ENCODE measurements at places on chromosomes 12 and 14.

DNA sequence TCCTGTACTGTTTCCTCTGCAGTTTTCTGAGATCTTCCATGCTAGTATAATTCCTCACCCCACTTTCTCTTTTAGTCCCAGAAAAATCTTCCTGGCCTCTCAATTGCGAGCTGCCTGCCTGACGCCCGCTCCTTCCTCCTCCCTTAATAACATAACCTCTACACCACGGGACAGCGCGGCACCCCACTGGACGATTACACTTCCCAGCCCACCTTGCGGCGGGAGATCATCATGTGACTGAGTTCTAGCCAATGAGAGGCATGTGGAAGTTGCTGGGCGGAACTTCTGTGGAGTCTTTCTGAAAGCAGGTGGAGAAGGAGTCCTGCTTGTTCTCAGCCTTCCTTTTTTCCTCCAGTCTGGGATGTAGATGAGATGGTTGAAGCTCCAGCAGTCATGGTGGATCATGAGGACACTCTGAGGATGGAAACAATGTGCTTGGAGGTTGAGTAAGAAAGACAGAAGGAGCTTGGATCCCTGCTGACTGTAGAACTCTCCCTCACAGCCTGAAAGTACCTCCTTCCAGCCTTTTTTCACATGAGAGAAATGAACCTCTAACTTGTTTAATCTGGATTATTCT, 133.6 kb upstream of the VRK1 start:
- no peak for DNase-seq

- DNase-seq, result no peak
Observed at GRCh38 chr12:69897744-69898143, 72.7 kb downstream of the MYRFL start.

GRCh38 chr12:121532503-121533393, 48.1 kb downstream of the KDM2B start:
- DNase-seq, result no peak

- DNase-seq, result no peak
Observed at GRCh38 chr14:104774453-104775072, 21.0 kb downstream of the AKT1 start.

- DNase-seq, result no peak
Observed at GRCh38 chr14:24250354-24250753, 7.9 kb upstream of the TINF2 start.

DNA sequence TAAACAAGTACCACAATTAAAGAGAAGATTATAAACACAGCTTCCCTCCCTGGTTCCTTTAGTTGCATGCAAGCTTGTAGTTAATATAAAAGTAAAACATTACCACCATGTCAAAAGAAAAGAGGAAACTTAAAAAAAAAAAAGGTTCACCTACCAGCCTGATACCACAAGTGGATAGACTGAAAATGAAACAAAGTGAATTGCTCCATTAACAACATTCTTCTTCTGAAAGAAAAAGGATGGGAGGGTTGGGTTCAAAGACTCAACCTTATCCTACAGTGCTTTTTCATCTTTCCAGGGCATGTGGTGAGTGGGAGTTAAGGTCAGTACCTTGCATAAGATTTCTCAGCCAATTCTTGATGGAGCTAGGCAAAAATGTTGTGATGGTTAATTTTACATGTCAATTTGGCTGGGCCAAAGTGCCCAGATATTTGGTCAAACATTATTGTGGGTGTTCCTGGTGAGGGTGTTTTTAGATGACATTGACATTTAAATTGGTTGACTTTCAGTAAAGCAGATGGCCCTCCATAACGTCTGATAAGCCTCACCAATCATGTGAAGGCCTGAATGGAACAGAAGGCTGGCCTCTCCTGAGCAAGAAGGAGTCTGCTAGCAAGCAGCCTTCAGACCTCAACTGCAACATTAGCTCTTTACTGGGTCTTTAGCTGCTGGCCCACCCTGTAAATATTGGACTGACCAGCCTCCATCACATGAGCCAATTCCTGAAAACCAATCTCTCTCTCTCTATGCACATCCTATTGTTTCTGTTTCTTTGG, 28.8 kb downstream of the VCPKMT start:
- no peak for DNase-seq

DNA sequence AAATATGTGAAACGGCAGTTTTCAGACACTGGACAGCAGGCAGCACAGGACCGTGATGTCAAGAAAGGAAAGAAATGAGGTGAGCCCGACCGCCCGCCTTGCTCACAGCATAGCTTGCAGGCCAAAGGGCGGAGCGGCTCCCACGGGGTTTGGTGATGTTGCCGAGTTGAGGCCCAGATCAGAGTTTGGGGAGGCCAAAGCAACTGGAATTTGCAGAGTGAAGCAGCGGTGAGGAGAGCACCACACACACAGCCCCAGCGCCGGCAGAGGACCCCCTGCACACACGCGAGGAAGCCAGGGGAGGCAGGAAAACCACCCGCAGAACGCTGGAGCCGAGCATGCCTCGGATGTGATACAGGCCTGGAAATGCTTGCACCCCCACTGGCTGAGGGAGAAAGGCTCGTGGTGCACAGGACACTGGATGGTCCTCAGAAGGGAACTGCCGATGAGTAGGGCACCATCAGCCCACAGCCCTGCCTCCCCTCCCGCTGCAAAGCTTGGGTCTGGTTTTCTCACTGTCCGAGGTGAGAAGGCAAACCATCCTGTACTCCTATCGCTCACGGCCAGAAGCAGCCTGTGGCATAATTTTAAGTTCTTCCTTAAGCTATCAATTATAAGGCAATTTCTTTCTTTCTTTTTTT, 25.7 kb upstream of the PLD4 start:
- no peak for DNase-seq

DNA sequence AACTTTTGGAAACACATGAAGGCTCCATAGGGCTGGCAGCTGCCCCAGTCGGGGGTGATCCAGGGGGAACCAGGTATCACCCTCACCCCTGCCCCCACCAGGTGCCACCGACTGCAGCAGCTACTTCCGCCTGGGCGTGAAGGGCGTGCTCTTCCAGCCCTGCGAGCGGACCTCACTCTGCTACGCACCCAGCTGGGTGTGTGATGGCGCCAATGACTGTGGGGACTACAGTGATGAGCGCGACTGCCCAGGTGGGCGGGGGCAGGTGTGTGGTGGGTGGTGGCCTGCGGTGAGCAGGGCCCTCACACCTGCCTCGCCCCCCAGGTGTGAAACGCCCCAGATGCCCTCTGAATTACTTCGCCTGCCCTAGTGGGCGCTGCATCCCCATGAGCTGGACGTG, 22.3 kb upstream of the NXPH4 start:
- DNase-seq, result no peak

GRCh38 chr14:75283162-75283832, 4.7 kb downstream of the FOS start:
- DNase-seq, result no peak

GRCh38 chr12:56521590-56522371, at the start of gene RBMS2:
Gene RBMS2 (plus strand): TSS chr12:56521820. CDS start chr12:56522024, 204 bp downstream.
- peak; percentile 94 for DNase-seq

DNA sequence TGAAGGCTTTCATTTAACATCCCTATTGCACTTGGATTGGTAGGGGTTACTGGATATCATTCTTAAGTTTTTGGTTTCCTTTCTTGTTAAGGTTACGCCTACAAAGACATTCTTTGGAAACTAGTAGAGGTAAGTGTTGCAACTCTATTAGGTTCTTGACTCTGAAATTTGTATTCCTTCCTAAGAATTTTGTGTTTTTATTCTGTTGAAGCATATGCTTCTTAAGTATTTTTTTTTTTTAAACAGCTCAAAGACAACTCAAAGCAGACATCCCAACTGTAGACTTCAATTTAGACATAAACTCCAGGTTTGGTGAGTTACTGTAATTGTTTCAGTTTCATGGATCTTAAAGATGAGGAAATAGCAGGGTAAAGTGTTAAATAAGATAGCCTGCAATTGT, 1.1 kb upstream of the RBMS2 start:
- DNase-seq, result no peak

- no peak for DNase-seq
Observed at GRCh38 chr14:65769151-65769550, 356.6 kb downstream of the FUT8 start.

GRCh38 chr14:23572836-23573235, 5.2 kb upstream of the AP1G2 start:
- DNase-seq, result no peak

- no peak for DNase-seq
Observed at GRCh38 chr12:24562771-24563431, 386.0 kb downstream of the BCAT1 start.

GRCh38 chr12:28998662-28999120, 150.4 kb upstream of the FAR2 start:
- DNase-seq, result peak; percentile 25

DNA sequence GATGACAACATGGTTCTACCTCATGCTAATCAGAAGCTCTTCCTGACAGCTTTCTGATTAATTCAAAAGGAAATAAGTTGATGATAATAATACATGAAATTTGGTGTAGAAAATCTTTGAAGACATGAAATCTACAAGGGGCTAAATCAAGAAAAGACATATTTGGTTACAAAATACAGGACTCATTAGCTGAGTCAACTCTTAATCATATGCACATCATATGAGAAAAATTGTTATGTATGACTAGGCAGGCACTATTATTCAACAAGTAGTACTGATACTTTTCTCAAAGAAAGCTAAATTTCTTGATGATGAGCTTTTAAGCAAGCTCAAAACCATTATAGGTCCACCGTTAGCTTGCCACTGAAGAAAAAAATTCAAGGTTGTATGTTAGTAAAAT, 7.1 kb downstream of the ABCC9 start:
- no peak for DNase-seq

DNA sequence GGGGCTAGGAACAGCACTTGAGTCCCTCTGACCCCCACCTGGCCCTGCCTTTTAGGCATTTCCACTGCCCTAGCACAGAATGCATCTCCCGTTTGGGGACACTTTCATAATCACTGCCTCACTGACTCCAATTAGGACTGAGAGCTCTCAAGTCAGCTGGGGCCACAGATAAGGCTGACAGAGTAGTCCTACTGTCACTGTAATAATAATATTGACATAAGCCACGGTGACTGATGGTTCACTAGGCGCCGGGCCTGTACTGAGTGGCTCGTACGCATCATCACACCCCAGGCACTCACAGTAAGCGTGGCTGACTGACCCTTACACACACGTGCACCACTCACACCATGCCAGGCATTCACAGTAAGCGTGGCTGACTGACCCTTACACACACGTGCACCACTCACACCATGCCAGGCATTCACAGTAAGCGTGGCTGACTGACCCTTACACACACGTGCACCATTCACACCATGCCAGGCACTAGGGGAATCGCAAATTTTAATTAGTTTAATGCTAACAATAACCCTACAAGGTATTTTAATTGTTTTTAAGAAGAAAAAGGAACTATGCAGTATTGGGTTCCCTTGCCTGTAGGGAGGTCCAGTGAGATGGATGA, 87.7 kb downstream of the CHGA start:
- no peak for DNase-seq

- no peak for DNase-seq
Observed at GRCh38 chr14:101825797-101826196, 64.3 kb downstream of the PPP2R5C start.

- DNase-seq, result no peak
Observed at GRCh38 chr12:26524862-26525465, 308.0 kb downstream of the ITPR2 start.

DNA sequence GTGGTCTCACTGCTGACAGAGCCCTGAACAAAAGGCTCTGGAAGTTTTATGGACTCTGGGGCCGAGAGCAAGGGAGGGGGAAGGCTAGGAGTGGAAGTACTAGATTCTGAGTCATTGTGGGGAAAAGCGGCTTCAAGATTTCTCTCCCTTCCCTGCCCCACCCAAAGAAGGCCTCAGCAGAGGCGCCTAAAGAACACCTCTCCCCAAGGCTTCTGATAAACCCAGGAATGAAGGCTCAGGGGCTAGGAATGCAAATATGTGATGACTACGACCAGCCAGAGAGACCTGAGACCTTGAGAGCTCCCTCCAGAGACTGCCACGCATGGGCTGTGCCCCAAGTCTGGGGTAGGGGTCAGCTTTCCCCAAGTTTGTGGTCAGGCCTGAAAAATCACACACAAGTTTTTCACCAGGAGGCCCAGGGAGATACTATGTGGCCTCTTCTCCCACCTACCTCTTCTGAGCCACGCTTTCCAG, 130.7 kb upstream of the HIF1A start:
- DNase-seq, result no peak

- no peak for DNase-seq
Observed at GRCh38 chr12:114692186-114693058, 8.4 kb upstream of the TBX3 start.

- DNase-seq, result no peak
Observed at GRCh38 chr12:21551841-21552465, 25.9 kb downstream of the SPX start.

DNA sequence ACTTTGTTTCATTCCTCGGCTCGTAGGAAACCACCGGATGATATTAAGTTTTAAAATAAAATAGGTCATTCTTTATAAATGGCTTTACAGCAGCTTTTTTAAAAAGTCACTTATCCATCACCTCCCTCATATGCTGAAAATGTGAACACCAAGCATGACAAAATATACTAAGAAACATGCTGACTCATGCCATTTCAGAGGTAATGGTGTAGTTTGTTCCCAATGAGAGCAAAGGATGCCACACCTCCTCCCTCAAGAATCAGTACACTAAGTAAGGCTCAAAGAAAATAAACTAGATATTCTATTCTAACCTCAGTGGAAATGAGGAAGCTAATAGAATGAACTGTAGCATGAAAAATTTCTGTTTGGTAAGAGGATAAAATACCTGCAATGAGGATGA, 5.5 kb upstream of the DIO2 start:
- DNase-seq, result no peak

DNA sequence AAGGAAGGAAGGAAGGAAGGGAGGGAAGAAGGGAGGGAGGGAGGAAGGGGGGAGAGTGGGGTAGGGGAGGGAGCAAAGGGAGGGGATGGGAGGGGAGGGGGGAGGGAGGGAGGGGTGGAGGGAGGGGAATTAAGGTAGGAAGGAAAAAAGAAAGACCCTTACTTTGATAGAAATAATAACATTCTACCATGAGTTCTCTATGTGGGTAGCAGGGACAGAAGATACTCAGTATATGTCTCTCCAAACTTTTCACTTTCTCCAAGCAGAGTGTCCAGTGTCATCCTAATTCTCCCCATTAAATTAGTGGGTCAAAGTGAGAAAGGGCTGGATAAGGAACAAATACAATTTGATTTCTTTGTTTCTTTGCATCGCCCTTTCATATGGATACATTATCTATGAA, 553.4 kb upstream of the USP15 start:
- DNase-seq, result no peak

DNA sequence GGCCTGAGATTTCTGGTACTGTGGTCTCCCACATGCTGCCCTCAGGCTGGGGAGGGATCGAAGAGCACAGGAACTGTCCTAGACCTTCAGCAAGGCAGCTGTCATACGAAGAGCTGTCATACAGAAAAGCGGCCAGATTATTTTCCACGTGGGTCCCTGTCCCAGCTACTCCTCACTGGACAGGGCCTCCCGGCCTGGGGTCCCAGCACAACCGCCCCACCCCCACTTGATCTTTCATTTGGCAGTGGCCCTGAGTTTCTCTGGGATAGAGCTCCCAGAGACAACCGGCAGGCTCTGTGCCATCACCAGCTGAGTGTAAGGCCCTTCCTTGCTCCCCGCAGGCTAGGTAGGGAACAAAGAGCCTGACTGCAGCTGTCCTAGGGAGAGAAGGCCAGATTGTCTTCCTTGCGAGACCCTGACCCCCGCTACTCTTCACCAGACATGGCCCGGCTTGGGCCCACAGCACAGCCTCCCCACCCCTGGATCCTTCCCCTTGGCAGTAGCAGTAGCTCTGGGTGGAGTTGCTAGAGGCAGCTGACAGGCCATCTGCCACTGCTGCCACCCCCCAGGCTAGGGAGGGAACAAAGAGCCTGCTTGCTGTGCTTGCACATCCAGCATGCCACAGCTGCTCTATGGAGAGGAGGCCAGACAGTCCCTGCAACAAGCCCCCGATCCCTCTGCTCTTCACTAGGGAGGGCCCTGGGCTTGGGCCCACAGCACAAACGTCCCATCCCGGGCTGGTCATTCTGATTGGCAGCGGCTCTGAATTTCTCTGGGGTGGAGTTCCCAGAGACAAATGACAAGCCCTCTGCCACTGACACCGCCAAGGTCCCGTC, 3.1 kb upstream of the OR4N2 start:
- no peak for DNase-seq
